ENCODE measurements at places on chromosomes 16 and 17.

GRCh38 chr17:10251212-10251948 lies 53.0 kb upstream of the GAS7 start:
- no peak for DNase-seq

GRCh38 chr16:12538667-12539091 lies 265.0 kb downstream of the CPPED1 start:
- no peak for DNase-seq

DNA sequence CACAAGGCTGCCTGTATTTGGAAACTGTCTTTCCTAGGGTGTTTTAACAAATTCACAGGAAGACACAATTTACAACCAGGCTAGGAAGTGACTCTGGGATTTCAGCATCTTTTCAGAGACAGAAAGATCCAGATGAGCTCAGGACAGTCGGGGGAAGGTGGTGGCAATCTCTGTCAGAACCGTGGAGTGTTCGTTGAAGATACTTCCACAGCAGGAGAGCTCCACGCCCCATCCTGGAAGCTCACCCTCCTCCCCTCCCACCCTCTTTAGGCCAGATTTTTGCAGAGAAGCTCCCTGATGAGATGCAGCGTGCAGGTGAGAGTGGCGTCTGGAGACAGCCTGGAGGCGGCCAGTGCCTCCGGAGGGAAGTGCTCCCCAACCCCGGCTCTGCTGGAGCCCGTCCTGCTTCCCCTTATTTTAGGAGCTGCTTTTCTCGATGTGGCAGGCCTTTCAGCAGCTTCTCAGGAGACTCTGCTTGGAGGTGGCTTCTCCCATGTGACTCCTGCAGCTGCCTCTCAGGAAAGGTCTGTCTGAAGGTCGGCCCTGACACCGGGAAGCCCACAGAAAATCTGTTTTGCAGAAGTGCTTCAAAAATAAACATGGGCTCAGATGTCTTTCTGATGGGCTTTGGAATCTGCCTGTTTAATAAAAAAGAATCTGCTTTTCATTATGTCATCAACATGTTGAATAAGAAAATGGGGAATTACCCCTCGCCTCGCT lies 186.4 kb upstream of the CHMP6 start:
- no peak for DNase-seq

DNA sequence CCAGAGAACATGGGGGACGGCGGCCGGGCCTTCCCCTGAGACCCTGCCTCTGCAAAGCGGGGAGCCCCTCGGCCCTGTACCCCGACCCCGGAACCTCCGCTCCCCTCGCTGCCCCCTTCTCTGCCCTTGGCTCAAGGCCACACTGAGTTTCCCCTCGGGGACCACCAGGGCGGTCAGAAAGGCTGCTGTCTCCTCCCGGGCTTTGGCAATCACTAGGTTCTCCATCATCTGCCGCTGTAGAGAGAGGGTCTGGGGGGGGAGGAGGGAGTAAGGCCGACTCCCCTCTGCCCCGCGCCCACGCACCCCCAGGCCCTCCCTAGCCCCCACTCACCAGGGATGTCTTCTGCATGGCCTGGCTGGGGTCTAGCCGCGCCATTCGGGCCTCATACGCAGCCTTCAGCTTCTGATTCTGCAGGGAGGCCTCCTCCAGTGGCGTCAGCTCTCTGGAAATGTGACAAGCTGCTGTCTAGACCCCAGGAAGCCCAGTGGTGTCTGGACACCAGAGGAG lies 8.4 kb downstream of the VPS9D1 start:
- DNase-seq = no peak

- no peak for DNase-seq
These were observed 187.5 kb upstream of the SOX9 start for GRCh38 chr17:71933306-71933705.

- no peak for DNase-seq
These were observed 23.3 kb downstream of the MINK1 start for GRCh38 chr17:4856271-4856936.
